Activated naive CD4-positive, alpha-beta T cell treated with anti-CD3 and anti-CD28 coated beads, Interleukin-2, amount 50 U/mL, for 16 hours (primary cell): ENCODE measurements at places on chromosomes 12 and 14.

DNA sequence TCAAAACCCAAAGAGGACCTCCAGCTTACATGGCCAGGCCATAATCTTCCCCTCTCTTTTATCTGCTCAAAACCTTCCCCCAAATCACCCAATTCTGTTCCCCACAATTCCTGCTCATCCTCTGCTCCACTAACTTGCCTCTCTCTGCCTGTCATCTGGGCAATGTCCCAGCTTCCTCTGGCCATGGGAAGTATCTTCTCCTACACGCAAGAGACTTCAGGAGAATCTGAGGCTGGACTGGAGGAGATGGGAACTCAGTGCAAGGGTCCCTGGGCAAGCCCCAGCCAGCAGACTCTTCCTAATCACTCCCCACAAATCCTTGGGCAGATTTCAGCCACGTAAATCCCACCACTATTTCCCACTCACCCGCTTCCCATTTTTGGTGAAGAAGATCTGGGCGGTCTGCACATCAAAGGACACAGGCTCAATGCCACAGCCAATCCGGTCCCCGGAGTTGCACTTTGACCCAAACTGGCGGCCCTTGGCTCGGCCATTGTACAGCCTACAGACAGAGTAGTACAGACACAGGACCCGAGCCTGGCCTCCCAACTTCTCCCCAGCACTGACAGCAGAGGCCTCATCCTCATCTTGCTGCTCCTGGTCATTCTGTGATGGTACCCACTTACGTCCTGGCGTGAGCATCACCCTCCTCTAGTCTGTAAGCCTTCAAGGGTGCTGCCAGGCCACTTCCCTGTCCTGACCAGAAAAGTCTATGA, 4.7 kb downstream of the SPRYD3 start:
- DNase-seq = no peak

GRCh38 chr12:118582863-118583262, 206.5 kb downstream of the SUDS3 start:
- DNase-seq = no peak

DNA sequence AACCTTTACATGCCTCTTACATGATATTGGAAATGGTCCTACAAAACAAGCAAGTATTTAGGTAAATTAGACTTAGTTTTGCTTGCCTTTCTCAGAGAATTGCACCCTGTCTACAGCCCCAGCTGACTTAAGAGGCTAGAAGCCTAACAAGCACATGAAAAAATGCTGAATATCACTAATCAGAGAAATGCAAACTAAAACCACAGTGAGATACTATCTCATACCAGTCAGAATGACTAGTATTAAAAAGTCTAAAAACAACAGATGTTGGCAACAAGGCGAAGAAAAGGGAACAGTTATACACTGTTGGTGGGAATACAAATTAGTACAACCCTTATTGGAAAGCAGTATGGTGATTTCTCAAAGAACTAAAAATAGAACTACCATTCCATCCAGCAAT, 103.8 kb downstream of the EGLN3 start:
- no peak for DNase-seq

DNA sequence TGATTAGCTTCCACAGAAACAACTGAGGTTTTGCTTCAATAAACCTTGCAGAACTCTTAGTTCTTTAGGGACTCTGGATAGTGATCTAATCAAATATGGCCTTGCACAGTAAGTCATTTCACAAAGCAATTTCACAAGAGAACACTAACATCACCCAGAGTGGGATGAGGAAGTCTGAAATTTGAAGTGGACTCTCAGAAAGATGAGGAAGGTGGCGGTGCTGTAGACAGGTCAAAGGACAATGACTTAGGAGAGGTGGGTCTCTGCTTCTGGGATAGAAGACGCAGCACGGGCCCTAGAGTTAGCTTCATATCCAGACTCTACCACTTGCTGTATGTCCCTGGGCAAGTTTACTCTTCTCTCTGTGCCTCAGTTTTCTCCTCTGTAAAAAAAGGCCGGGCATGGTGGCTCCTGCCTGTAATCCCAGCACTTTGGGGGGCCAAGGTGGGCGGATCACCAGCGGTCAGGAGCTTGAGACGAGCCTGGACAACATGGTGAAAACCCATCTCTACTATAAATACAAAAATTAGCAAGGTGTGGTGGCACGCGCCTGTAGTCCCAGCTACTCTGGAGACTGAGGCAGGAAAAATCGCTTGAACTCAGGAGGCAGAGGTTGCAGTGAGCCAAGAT, 18.9 kb downstream of the FOS start:
- no peak for DNase-seq

- no peak for DNase-seq
These were observed 22.8 kb upstream of the IGF1 start for GRCh38 chr12:102503056-102503681.

DNA sequence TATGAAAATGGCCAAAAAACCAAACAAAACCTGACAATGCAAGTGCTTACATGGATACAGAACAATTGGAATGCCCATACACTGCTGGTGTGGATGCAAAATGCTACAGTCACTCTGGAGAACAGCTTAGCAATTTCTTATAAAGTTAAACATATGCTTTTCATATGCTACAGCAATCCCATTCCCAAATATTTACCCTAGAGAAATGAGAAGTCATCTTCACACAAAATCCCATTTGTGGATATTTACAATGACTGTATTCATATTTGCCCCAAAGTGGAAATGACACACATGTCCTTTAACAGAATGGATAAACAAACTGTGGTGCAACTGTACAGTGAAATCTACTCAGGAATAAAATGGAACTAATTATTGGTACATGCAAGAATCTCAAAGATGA, 20.4 kb downstream of the SAV1 start:
- DNase-seq = no peak

DNA sequence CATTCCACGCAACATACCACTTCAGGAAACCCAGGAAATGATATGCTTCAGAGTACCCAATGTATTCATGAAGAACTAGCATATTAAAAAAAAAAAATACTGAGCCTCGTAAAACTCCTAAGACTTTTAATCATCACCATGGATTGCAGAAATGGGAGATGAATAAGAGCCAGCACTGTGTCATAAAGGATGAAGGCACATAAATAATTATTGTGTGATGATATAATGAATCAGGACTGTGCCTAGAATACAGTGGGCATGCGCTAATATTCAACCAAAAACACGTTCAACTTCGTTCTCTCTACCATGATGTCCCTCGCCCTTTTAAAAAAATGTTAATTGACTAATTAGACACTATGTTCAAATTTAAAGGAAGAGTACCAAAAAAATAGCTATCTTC, 68.7 kb downstream of the CIT start:
- no peak for DNase-seq

DNA sequence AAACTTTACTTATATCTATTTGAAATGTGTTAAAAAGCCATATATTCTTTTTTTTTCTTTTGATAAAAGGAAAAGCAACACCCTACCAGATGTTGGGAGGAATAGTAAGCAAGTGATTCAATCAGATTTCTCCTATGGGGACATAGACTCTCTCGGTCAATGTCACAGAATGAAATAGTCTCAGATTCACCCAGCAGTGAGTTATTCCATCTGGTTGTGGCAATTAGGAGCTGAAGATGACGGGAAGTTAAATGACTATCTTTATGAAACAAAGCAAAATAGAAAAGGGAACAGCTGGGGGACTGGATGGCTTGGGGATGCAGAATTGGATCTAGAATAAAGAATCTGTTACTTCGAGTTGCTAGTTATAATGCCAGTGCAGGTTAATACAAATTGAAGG, 857.0 kb downstream of the NRXN3 start:
- no peak for DNase-seq

GRCh38 chr12:65653946-65654629, 170.2 kb upstream of the HMGA2 start:
- no peak for DNase-seq

DNA sequence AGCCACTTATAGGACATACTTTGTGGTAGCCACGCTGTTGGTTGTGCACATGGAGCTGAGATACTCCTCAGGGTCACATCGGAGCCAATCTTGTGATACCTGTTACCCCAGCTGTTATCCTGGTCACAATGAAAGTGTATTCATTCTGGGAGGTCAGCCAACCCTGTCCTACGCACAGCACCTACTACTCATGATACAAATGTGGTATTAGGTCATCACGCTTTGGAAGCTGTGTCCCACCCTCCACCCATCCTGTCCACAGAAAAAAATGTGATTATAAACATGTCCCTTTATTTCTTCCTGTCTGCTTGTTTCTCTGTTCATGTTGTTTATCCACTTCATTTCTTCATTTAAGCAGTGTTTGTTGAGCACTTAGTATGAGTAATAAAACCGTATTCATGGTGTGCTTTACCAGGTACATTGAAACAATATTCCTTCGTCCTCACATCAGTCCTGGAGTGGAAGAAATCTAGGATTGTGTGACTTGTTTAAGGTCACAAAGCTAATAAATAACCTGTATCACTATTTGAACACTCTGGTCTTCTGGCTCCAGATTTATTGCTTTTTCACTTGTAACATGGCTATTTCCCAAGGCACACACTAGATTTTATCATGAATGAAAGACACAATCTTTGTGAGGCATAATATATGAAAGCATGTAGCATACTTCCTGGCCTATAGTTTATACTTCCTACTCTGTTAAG, 73.1 kb downstream of the DERA start:
- DNase-seq = no peak

DNA sequence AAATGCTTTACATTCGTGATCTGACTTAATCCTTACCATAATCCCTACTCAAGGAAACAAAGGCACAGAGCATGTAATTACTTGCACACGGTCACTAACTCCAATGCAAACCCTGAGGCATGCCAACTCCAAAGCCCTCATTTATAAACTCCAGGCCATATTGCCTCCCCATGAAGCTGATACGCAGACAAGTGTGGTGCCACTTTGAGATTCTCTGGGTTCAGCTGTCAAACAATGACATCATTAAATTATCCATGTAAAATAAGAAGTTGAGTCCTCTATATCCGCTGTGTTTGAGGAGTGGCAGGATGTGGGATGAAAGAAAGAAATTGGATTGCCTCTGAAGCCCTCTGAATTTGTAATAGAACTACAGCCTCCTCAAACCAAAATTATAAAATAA, 62.8 kb downstream of the ANO4 start:
- no peak for DNase-seq

- DNase-seq = no peak
These were observed 275.0 kb upstream of the KITLG start for GRCh38 chr12:88855301-88855700.

- no peak for DNase-seq
These were observed at the start of gene RASSF8 for GRCh38 chr12:25958428-25959070. TSS of gene RASSF8 (plus strand) at chr12:25958682. CDS start at chr12:26055344, 96,662 bp downstream.

- no peak for DNase-seq
These were observed 70.4 kb upstream of the PTPRQ start for GRCh38 chr12:80373666-80374065.

- no peak for DNase-seq
These were observed 19.2 kb upstream of the MAP1LC3B2 start for GRCh38 chr12:116539905-116540482.

DNA sequence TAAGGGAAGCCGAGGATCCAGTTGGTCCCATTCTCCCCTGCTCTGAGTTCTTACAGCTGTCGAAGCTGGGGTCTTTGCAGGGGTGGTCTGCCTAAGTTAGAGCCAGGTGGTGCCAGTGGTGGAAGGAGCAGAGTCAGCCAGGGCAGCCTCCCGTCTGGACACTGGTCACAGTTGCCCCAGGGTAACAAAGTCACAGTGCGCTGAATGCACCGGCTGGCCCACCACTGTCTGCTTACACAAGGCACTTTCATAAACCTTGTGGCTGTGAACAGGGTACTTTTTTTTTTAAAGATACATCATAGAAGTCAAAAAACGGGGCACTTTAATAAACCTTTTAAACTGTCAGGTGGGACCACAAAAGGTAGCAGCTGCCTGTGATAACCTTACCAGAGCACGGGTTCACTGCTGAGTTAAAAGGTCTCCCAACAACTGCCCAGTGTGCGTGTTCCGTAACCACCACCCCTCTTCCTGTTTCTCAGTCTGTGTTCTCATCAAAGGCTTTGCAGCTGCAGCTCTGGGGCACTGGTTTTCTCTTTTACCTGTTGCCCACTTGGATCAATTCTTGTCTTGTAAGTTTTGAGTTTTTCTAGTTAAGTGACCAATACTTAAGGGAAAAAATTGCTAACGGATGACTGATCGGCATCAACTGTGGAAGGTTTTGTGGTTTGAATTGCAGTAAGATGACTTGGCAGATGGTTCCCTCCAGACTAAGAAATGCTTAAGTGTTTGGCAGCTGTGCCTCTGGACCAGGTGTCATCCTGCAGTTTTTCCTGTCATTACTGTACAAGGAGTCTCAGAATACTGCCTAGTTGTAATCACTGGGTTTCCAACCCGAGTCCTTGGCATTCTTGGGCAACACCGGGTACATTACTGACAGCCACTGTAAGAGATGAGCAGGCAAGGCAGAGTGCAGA, 55.9 kb downstream of the DYNC1H1 start:
- peak; percentile 41 for DNase-seq

- DNase-seq = peak; percentile 91
These were observed at the start of gene ZFYVE1 for GRCh38 chr14:73026845-73027542. TSS of gene ZFYVE1 (minus strand) at chr14:73027106. CDS start at chr14:73024508, 2,598 bp downstream.

GRCh38 chr12:87815771-87816585, 213.2 kb downstream of the C12orf50 start:
- DNase-seq = no peak

GRCh38 chr14:35406506-35407305, 2.2 kb upstream of the NFKBIA start:
- no peak for DNase-seq

DNA sequence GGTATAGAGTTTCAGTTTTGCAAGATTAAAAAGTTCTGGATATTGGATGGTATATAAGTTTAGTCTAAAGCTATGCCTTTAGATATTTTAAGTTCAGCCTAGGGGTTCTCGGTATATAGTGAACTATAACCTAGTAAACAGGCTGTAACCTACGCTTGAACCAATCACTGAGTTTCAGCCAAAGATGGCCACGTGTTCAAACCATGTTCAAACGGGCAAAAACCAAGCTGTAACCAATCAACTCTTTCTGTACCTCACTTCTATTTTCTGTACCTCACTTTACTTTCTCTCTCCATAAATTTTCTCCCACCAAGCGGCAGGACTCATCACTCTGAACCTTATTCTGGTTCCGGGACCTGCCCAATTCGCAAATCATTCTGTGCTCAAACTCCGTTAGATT, 1.4 kb downstream of the TMBIM4 start:
- DNase-seq = no peak

- no peak for DNase-seq
These were observed 247.6 kb downstream of the RPAP3 start for GRCh38 chr12:47458279-47458678.

GRCh38 chr12:118238888-118239287, 103.0 kb downstream of the PEBP1 start:
- DNase-seq = no peak
